ENCODE measurements at places on chromosomes 12 and 14. TPM values are rescaled to one million over a fixed set of nuclear protein-coding genes. Genes with fewer than 3 reads are reported as not detected.

CCDC197 gene
- total RNA-seq = not detected

BHLHE41 gene
- total RNA-seq = 6.1 TPM

NPFF gene
- not detected for total RNA-seq

KRT71 gene
- not detected for total RNA-seq

KRT85 gene
- total RNA-seq = not detected

TAS2R42 gene
- not detected for total RNA-seq

RDH16 gene
- 0.13 TPM for total RNA-seq

SMARCC2 gene
- total RNA-seq = 57.7 TPM

KCNC2 gene
- not detected for total RNA-seq

RPS29 gene
- total RNA-seq = 300 TPM

IL31 gene
- not detected for total RNA-seq

GLIPR1 gene
- total RNA-seq = 193 TPM

PIWIL1 gene
- total RNA-seq = not detected

EID3 gene
- total RNA-seq = 14.2 TPM

TSPAN19 gene
- not detected for total RNA-seq

TRHDE gene
- total RNA-seq = 1.6 TPM

KSR2 gene
- under 0.01 TPM for total RNA-seq

GSC gene
- not detected for total RNA-seq

APEX1 gene
- 38.8 TPM for total RNA-seq

SLC48A1 gene
- 22.9 TPM for total RNA-seq

PZP gene
- not detected for total RNA-seq

SLC7A8 gene
- 8.0 TPM for total RNA-seq

PRKCH gene
- 13.1 TPM for total RNA-seq

INSM2 gene
- not detected for total RNA-seq

SLC6A13 gene
- total RNA-seq = 0.30 TPM

RFX4 gene
- total RNA-seq = not detected

RERGL gene
- total RNA-seq = not detected

NEUROD4 gene
- not detected for total RNA-seq

GRIP1 gene
- total RNA-seq = 0.33 TPM

SLC38A1 gene
- 47.2 TPM for total RNA-seq

CLEC2A gene
- not detected for total RNA-seq

RND1 gene
- 0.26 TPM for total RNA-seq

INTS13 gene
- 27.7 TPM for total RNA-seq

PROX2 gene
- not detected for total RNA-seq

NEK9 gene
- total RNA-seq = 103 TPM

ADGRD1 gene
- total RNA-seq = 3.1 TPM

FGF23 gene
- total RNA-seq = not detected

FOXG1 gene
- 1.6 TPM for total RNA-seq

WNT5B gene
- total RNA-seq = 69.2 TPM
